ENCODE measurements at places on chromosomes 16 and 17.

- no peak for DNase-seq
Measured at GRCh38 chr17:38609280-38610031, 3.7 kb upstream of the SRCIN1 start.

- no peak for DNase-seq
Measured at GRCh38 chr16:85888405-85889331, 10.3 kb upstream of the IRF8 start.

DNA sequence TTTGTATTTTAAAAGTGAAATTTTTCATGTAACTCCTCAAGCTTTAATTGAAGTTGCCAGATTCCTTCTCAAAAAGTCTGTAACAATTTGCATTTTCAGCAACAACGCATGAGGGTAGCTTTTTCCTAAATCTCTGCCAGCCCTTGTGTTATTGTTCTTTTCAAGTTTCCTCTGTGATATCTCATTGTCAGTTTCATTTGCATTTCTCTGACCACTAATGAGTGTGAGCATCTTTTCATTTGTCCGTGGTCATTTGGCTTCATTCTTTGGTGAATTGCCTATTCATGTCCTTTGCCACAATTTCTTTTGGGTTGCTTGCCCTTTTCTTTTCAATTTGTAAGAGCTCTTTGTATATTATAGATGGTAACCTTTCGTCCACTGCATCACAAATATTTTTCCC lies 68.0 kb upstream of the NKD1 start:
- DNase-seq: no peak

DNA sequence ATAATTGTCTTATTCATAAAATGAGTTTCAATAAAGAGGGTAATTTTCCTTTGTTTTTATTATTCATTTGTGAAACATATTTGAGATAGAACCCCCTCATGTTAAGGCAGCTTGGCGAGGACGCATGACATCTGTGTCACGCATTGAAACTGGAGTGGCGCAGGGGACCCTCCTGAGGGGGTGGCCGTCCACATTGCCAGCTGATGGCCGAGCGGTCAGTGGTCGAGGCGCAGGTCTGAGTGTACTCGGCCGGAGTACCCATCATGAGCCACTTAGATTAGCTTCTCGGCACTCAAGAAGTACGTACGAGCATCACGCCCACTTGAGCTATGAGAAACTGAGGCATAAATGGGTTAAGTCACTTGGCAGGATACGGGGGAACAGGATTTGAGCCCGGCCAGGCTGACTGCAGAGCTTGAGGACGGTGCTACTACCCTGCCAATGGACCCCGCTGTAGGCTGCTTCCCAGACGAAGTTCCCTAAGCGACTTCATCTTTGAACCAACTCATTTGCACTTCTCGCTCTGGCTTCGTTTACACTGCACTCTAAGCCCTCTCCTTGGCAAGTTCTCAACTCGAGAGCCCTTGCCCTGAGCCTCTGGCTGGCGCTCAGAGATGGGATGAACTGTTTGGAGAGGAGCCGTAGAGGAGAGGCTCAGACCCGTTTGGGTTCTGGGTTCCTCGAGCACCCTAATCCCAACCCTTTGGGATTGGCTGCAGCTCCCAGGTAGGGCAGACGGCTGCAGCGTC lies 91.8 kb downstream of the SDK2 start:
- no peak for DNase-seq

GRCh38 chr17:58046239-58047094 lies 36.8 kb upstream of the DYNLL2 start:
- DNase-seq: no peak

DNA sequence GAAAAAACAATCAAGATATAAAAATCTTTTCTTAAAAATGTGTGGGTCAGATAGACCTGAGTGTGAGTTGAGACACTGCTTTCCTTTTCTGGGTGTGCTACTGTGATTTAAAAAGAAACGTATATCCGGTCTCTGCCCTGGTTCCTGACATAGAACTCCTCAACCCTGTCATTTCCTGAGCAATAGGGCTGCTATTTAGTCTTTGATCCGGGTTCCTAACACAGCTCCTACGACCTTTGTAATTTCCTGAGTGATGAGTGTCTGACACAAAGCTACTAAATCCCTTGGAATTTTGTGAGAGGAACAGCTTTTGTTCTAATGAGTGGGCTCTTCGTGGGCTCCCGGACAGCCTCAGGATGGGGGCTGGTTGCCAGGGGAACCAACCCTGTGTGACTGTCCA lies 93.9 kb upstream of the FA2H start:
- DNase-seq: no peak
